ENCODE measurements at places on chromosomes 4 and X.

DNA sequence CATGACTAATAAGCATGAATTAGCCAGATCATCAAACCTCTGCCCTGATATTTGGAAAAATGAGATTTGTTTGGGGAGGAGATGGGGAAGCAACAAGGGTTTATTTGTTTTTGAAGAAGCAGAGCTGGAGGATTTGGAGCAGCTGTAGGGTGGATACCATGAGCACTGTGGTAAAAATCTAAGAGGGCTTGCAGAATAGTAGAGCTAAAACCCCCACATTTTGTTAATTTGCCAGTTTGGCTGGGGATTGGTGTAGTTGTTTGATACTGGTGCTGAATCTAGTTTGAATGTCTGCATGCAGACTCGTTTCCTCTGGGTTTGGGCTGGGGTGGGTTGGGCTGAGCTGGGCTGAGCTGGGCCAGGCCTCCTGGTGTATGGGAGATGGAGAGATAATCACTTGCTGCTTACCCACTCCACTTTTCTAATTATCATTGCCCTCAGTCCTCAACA is 43.7 kb downstream of the SMAD1 start:
- DNase-seq: no peak

DNA sequence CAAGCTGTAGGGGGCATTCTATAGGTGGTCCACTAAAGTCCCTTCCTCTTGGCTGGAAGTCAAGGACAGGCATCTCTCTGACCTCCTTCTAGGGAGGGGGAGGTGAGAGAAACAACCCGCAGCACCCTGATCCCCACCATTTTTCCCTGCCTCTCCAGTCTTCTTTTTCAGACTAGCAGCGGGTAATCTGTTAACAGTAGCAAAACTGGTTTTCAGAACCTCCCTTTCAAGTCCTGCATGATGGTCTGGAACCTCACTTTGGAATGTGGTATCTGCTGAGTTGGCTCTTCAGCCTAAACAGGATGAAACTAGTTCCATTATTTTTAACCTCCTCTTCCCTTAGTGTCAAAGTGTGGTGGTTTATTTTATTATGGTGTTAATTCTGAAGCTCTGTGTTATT is 196.0 kb downstream of the NWD2 start:
- DNase-seq: no peak

- DNase-seq: no peak
Measured at GRCh38 chrX:66625525-66625924, 13.4 kb downstream of the EDA2R start.

DNA sequence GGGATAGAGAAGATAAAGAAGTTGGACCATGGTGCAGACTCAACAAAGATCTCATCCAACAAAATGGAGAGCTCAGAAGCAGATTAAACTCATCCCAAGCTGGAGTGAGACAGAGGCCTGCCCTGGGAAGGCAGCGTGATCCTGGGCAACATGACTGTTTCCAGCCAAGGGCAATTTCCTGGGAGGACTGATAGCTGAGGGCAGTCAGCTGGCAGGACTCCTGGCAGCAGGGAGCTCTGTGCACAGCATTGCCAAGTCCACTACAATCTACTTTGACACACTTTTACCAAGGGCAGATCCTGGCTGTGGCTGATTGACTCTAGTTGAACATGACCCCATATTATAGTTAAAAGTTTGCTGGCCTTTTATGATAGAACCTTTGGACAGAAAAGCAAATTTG is 357.3 kb upstream of the RASGEF1B start:
- DNase-seq: no peak

DNA sequence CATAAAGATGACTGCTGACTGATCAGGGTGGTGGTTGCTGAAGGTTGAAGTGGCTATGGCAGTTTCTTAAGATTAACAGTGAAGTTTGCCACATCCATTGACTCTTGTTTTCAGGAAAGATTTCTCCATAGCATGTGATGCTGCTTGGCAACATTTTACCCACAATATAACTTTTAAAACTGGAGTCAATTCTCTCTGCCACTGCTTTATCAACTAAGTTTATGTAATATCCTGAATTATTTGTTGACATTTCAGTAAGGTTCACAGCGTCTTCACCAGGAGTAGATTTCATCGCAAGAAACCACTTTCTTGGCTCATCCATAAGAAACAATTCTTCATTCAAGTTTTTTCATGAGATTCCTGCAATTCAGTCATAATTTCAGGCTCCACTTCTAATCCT is 166.5 kb upstream of the SPRY1 start:
- no peak for DNase-seq

DNA sequence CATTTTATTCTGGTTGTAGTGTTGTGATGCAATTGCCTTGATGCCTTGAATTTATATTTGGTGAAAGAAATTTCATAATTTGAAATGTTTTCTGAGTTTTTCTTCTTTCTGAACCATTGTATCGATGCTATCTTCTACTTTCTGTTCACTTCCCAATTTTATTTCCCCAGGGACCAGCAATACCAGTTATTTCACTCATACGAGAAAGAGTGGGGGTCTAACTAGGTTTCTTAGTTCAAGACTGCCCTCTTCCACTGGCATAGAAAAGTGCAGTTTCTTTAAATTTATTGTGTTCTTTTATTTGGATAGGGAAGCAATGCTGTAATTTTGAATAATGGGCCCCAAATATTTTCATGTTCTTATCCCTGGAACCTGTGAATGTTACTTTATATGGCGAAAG is 544.0 kb upstream of the ADGRL3 start:
- no peak for DNase-seq

DNA sequence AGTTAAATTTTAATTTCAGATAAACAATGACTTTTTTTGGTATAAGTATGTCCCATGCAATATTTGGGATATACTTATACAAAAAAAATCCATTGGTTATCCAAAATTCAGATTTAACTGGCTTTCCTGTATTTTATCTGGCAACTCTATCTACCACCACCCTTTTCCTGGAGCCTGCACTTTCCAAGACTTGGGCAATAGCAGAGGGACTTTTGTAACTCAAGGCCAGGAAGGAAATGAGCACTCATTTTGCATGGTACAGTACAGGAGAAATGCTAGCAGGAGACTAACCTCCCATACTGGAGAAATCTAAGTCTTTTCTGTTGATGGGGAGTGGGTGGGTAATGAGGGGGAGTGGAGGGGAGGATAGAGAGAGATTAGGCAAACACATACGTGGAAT is 37.7 kb upstream of the PLAC1 start:
- no peak for DNase-seq

GRCh38 chr4:53905941-53906377 is 158.4 kb downstream of the CHIC2 start:
- no peak for DNase-seq
